ENCODE measurements at places on chromosomes 6 and 20.
A peak's percentile ranks its signal among the peaks of the same experiment; 100 is the strongest.

GRCh38 chr6:33288141-33288920 is 708 bp downstream of the WDR46 start:
- no peak for DNase-seq

GRCh38 chr20:54475334-54476168 is at the start of gene DOK5:
TSS of gene DOK5 (plus strand) at chr20:54475593. CDS start at chr20:54475947, 354 bp downstream.
- no peak for DNase-seq

DNA sequence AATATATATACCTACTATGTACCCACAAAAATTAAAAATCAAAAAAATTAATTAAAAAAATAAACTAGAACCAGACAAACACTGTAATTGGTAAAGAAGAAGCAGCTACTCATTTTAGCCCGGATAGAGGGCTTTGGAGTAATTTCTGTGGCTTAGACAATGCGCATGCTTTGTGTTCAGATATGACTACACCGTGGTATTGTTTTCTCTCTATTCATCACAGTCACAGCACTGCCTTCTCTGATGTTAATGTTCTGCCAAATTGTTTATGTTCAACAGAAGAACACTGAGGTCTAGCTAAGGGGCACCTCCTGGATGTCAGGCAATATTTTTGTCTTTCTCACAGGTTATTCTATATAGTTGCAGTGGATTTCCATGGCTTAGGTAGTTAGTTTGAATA is 77.5 kb upstream of the GJE1 start:
- no peak for DNase-seq

- DNase-seq = no peak
Observed at GRCh38 chr6:137722749-137723272, 144.2 kb upstream of the TNFAIP3 start.

DNA sequence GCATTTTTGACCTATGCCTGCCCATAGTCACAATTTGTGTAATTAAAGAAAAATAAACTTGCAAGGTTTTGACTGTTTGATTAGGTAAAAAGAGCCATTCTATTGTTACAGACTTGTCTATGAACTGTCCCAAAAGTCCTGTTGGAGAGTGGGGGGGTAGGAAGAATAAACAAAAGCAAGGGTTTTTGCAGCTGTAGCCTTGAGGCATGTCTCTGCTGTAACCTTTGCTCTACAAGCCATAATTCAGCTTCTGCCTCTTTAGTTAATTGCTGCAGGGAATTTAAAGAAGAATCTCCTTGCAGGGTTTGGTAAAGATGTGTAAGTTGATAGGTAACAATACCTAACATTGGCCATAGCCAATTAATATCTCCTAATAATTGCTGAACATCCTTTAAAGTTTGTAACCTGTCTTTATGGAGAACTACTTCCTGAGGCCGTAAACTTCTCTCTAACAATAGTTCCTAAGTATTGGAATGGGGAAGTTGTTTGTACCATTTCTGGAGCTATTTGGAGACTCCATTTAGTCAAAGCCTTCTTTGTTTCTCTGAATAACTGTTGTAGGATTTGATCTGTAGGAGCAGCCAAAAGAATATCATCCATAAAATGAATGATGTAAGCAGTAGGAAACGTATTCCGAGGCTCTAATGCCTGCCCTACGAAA is 7.9 kb upstream of the ABHD12 start:
- DNase-seq = no peak

DNA sequence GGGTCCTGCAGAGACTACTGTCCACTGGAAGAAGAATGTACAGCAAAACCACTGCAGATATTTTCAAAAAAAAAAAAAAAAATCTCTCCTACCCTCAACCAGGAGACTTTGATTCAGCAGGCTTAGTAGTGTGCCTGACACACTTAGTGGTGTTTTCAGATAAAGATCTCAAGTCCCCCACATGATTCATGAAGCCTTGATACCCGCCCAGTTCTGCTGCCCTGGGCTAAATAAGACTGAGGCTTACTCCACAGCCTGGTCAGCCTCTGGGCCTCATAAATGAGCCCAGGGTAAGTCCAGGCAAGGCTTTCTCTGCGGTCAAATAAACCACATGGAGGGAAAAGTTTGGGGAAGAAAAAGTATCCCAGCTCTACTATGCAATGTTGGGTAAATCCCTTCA is 222.1 kb upstream of the ARID1B start:
- no peak for DNase-seq

- no peak for DNase-seq
Observed at GRCh38 chr6:84568971-84569370, 195.4 kb downstream of the TBX18 start.

DNA sequence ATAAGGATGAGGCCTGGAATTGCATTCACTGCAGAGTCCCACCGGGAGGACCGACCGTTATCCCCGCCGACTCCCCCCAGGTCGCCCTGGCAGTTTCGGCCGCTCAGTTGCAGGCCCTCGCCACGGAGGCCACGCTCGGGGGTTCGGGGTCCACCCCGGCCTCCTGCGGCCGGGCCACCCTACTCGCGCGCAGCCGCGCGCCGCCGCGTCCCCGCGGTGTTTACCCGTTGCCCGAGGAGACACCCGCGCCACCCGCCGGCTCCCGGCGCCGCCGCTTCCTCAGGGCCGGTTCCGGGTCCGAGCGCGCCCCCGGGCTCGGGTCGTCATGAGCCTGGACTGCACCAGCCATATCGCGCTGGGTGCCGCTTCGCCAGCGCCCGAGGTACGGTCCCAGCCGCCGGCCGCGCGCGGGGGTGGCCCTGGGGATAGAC is at the start of gene CCDC170:
TSS of gene CCDC170 (plus strand) at position 214 of the 431 bp plus-strand sequence. CDS start at position 326, 112 bp downstream.
- no peak for DNase-seq

- peak; percentile 76 for DNase-seq
Observed at GRCh38 chr6:162856885-162857284, 129.1 kb downstream of the PACRG start.

Data from smooth muscle cell of the brain vasculature (primary cell).